ENCODE measurements at places on chromosomes 16 and 17. TPM values are rescaled to one million over a fixed set of nuclear protein-coding genes. Genes with fewer than 3 reads are reported as not detected.

Gene TBC1D26
- not detected for total RNA-seq

Gene ACLY
- 81.5 TPM for total RNA-seq

Gene MMP15
- 3.8 TPM for total RNA-seq

Gene SLC47A2
- not detected for total RNA-seq

Gene MYH13
- not detected for total RNA-seq

Gene GFAP
- total RNA-seq, result not detected

Gene ATAD5
- 0.81 TPM for total RNA-seq

Gene FBXW10
- total RNA-seq, result not detected

Gene IL34
- total RNA-seq, result 11.9 TPM

Gene RPS2
- total RNA-seq, result 834 TPM

Gene COPRS
- total RNA-seq, result 157 TPM

Gene SLC47A1
- 4.1 TPM for total RNA-seq

Gene MAP2K6
- 1.5 TPM for total RNA-seq

Gene KRTAP9-2
- total RNA-seq, result not detected

Gene SOX9
- 3.6 TPM for total RNA-seq

Gene MPDU1
- total RNA-seq, result 38.9 TPM

Gene PPY
- total RNA-seq, result not detected

Gene STX1B
- total RNA-seq, result 1.6 TPM

Gene ALOX12
- total RNA-seq, result not detected

Gene PRR11
- total RNA-seq, result 0.71 TPM

Gene TBC1D3E
- not detected for total RNA-seq

Gene TMC8
- total RNA-seq, result 5.6 TPM

Gene CTRB2
- total RNA-seq, result 12.5 TPM

Gene SMIM22
- total RNA-seq, result not detected

Gene SKAP1
- total RNA-seq, result not detected

Gene PIMREG
- total RNA-seq, result not detected

Gene OSBPL7
- 20.0 TPM for total RNA-seq

Gene AGRP
- total RNA-seq, result not detected

Gene TMEM204
- total RNA-seq, result 111 TPM
